ENCODE measurements at places on chromosomes 6 and 20.

GRCh38 chr20:64038565-64039292 is 2.7 kb downstream of the C20orf204 start:
- peak; percentile 86 for DNase-seq

GRCh38 chr6:73791336-73791735 is 95.3 kb downstream of the CD109 start:
- no peak for DNase-seq

DNA sequence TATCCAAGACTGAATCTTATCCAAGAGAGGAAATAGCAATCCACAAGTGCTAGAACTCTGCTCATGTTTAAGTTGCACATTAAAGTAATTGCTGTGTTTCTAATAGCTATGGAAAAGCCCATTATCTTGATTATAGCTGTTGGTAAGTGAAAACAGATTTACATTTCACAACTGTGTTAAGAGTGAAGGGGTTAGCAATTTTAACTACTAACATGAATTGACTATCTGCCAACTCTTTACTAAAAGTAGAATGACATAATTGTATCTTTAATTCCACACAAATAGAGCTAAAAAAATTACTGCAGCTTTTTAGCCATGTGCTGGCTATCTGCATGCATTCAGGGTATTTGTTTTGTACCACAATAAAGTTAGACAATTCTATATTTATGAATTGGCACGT is 277.9 kb upstream of the IRAK1BP1 start:
- DNase-seq, result no peak

- peak; percentile 25 for DNase-seq
Observed at GRCh38 chr6:34912715-34913464, 23.8 kb downstream of the ANKS1A start.

- DNase-seq, result no peak
Observed at GRCh38 chr6:140661691-140662090, 1287.2 kb upstream of the CITED2 start.

DNA sequence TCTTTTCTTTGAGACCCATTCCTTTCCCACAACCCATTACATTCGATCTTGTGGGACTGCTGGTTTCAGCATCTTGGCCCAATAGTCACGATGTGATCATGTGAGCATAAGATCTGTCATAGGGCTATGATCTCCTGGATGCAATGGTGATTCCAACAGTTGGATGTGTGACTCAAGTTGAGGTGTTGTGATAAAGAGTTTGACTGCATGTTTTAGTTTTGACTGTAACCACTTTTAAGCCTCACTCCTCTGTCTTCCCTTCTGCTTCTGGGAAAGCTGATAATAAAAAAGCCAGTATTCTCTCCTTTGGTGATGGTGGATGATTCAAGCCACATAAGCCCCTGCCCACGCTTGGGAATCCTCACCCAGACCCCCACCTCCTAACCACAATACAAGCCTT is 117.0 kb upstream of the ASCC3 start:
- DNase-seq, result no peak

All from activated T-cell treated with anti-CD3 and anti-CD28 coated beads, Interleukin-2, amount 50 U/mL, for 48 hours (primary cell).